ENCODE measurements at places on chromosomes 7 and 10.

- no peak for DNase-seq
Measured at GRCh38 chr10:132711613-132712121, 74.3 kb downstream of the NKX6-2 start.

- no peak for DNase-seq
Measured at GRCh38 chr10:17229717-17229966, 1.6 kb downstream of the VIM start.

DNA sequence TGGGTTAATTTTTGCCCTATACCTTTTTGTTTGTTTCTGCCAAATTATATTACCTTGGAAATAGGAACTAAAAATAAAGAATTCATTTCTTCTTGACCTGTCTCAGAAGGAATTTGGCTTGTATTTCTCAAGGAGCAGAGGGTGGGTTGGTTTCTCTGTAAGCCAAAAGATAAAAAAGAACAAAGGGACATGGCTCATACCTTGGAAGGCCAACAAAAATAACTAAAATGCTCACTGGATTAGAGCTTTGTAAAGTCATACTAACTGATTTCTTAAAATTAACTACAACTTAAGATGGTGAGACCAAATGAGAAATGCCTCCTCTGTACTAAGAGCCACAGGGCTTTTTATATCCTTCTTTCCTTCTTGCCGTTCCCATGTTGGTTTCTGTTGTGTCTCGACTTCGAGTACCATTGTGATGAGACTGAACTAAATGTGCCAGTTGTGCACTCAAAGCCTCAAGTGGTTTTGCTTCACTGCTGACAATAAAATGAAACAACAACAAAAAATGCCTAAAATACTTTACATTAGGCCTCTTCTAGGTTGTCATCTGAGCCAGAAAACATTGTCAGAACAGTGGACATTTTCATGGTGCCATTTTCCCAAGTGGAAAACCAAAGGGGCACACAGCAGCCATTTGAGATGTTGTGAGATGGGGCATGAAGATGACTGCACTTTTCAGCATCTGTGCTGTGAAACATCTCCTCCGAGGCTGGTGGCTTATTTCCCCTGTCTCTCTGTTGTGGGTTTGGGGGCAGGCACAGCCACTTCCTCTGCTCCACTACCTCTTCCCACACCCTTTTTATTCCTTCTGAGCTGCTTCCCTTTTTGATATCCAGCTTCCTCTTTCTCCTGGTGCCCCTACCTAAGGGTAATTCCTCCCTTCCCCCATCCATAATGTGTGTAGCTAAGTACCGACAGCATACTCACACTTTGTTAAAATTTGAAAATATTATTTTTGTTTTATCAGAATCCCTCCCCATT is 51.8 kb upstream of the AGR3 start:
- no peak for DNase-seq

DNA sequence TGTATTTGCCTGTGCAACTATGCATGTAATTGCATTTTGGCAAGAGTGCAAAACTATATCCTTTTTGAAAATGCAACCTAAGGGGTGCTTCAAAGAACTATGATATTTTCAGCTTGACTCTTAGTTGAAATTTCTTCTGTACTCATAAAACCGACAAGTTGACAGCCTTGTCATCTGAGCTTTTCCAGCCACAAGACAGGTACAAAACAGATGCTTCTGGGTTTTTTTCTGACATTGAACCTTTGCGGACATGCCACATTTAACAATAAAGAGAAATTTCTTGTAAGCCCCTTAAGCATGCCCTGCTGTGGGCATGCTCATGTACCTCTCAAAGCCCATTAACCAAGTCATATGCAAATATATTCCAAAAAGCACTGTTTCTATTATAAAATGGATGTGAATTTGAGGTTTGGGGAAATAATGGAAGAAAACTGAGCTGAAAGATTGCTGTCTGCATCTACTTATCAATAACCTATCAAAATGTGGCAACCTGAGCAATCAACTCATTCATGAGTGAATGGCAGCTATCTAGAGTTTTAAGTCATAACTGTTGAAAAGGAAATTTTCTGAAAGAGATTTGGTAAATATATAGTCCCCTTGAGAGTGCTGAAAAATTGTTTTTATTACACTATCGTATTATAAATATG is 1117.0 kb upstream of the LRRTM3 start:
- DNase-seq = no peak

DNA sequence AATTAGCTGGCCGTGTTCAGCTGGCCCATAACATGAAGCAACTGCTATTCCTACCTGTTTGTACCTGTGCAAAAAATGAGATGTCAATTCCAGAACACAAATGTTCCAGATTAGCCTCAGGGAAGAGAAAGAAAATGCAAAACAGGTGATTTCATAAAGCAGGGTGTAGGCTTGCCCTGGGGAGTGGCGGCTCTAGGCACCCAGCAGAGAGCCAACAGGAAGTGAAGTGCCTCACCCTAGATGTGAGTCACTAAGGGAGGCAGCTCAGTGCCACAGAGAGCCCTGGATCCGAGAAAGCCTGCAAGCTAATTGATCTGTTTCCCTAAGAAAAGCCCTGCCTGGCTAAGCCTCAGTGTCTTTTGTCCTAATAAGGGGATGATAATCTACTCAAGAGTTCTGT is 240.0 kb downstream of the ARHGAP21 start:
- no peak for DNase-seq

GRCh38 chr10:127812041-127812440 is 75.1 kb downstream of the FOXI2 start:
- DNase-seq = no peak

- DNase-seq = no peak
Measured at GRCh38 chr10:88249450-88249849, 333.7 kb downstream of the RNLS start.

GRCh38 chr10:132443983-132444876 is 47.2 kb downstream of the PWWP2B start:
- DNase-seq = no peak

DNA sequence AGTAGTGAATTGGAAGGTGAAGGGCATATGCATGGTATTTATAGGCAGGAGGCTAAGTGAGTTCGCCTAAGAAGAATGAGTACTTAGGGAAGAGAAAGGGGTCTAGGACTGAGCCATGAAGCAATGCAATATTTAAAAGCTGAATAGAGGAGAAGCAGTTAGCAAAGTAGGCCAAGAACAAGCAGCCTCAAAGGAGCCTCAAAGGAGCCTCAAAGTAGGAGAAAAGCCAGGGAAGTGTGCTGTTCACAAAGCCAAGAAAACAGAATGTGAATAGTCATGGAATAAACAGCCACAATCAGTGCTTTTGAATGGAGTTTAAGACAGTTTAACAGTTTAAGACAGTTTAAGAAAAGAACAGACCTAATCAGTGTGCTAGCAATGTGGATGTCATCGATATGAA is 762.0 kb downstream of the SORCS1 start:
- DNase-seq = no peak

- DNase-seq = no peak
Measured at GRCh38 chr7:49022448-49022847, 98.1 kb downstream of the CDC14C start.

GRCh38 chr10:10520491-10521385 is 496.9 kb upstream of the CELF2 start:
- DNase-seq = no peak

- DNase-seq = no peak
Measured at GRCh38 chr7:139846297-139846696, 17.2 kb downstream of the TBXAS1 start.

GRCh38 chr7:154698726-154699291 is 304.1 kb downstream of the PAXIP1 start:
- DNase-seq = no peak

GRCh38 chr10:100775871-100776270 is 30.5 kb downstream of the PAX2 start:
- DNase-seq = no peak

- no peak for DNase-seq
Measured at GRCh38 chr10:112811741-112812551, 138.1 kb upstream of the TCF7L2 start.

DNA sequence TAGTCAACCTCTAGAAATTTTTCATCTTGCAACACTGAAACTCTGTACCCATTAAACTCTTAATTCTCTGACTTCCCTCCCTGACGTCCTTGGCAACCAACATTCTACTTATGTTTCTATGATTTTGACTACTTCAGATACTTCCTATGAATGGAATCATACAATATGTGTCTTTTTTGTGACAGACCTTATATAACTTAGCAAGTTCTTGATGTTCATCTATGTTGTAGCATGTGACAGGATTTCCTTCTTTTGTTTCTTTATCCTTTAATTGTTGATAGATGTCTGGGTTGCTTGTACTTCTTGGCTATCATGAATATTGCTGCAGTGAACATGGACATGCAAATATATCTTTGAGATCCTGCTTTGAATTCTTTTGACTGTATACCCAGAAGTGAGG is 240.8 kb downstream of the ADK start:
- DNase-seq = no peak

GRCh38 chr10:682931-683447 is 6.5 kb downstream of the DIP2C start:
- DNase-seq = no peak

- no peak for DNase-seq
Measured at GRCh38 chr10:17234431-17234945, 6.4 kb downstream of the VIM start.

- no peak for DNase-seq
Measured at GRCh38 chr10:3090914-3091787, 23.8 kb downstream of the PFKP start.

DNA sequence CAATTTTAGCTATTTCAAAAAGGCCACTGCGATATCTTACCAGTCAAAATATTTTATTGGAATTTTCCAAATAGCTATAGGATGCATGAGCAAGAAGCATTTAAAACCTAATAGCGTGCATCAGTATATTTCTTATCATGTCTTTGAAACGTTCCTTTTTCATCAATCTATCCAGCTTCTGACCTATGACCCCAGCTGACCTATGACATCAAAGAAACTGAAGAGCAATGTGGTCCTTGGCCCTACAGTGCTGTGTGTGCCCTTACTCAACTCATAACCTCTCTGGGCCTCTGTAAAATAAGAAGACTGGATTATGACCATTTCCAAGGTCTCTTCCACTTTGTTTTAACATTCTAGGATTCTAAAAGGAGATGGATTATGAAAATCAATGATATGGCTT is 118.2 kb downstream of the ZNF22 start:
- no peak for DNase-seq

DNA sequence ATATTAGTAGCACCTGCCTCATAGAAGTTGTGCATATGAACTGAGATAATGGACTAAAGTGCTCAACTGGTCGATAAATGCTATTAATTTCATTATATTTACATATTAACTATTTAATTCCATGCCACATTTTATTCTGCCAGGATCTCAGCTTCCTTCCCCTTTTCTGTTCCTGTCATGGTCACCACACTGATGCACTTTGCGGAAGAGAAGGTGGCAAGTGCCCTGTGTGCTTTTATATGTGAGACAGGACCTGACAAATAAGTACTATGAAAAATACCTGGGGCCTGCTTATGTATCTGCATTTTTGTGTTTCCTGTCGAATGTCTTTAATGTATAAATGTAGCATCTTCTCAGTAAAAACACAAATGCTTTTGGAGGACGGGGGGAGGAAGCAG is 12.2 kb downstream of the ATP6V0E2 start:
- DNase-seq = no peak

DNA sequence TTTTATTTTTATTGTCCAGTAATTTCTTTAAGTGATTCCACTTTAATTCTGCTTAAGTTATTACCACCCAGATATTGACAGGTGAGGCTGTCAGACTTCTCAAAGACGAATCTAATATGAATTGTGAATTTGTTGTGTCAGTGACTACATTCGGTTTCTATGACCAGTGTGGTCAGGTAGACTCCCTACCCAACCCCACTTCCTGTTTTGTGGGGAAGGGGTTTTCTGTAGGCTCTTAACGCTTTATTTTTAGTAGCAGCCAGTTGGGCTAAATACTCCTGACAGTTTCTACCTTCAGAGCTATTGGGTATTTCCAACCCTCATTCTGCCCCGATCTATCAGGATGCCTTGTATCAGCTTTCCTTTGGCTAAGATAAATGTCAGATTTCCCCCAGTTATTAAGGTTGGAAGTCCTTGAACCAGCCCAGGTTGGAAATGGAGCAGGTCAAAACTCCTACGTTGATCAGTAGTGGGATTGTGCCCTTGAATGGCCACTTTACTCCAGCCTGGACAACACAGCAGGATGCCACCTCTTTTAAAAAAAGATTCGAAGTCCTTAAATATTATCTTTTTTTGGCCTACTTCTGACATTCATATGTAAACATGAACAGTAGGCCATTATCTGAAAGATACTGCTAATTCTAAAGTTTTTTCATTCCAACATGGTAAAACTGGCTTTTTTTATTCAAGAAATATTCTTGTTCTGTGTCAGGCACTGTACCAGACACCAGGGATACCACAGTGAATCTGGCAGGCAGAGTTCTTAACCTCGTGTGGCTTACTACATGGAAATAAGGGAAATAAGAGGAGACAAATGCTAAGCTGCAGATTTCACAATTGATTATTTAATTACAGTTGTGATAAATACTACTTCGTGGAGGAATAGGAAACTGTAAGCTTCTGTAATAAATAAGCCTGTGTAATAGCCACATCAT is 133.3 kb upstream of the SAMD8 start:
- no peak for DNase-seq

DNA sequence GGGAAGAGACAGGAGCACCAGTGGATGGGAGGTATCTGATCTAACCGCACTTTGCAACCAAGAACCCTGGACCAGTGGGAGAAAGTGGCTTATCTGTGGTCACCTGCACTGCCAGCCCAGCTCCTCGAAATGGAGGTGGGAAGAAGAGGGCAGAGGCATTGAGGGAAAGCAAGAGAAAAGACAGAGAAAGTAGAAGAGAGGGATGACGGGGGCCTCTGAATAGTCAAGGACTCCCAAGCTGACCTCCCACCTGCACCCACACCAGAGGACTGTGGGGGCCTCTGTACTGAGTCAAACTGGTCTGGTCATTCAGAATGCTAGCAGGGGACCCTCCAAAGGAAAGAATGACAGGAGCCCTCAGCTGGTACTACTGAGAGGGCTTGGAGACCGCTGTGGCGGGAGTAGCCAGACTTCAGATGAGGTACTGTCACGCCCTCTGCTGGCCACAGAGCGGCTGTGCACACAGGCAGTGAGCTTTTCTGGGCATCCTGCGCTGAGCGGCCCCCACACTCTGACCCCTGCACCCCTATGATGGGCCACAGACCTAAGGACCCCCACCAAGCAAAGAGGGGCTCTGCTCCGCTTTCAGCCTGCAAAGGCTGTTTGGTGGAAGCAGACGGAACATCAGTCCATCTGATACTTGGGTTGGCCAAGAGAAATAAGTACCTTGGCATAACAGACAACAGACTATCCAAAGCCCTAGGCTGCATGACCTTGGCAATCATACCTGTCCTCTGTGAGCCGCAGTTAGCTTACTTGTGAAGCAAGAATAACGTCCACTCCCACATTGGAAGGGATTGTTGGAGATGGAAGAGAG is 112.9 kb downstream of the COL13A1 start:
- peak; percentile 21 for DNase-seq

DNA sequence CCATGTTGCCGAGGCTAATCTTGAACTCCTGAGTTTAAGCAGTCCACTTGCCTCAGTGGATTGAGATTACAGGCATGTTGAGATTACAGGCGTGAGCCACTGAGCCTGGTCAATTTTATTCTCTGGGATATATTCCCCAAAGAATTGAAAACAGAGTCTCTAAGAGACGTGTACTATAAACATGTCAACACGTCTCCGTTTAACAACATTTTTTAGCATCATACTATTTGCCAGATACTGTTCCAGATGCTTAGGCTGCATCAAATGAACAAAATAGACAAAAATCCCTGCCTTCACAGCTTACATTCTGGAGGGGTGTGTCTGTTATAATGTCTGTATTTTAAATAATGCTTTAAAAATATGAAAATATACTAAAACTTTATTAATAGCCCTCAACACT is 54.1 kb upstream of the PRKG1 start:
- no peak for DNase-seq

- no peak for DNase-seq
Measured at GRCh38 chr7:148570510-148570909, 20.1 kb upstream of the C7orf33 start.

Data from activated CD4-positive, CD25-positive, alpha-beta regulatory T cell treated with anti-CD3 and anti-CD28 coated beads, Interleukin-2, amount 50 U/mL, for 16 hours (primary cell).